Sigmoid colon (tissue), 7 donors: ENCODE measurements at places on chromosomes 7 and 10.

- H3K4me1 ChIP-seq, result peaks cover 23% of the 10 kb centered on the region
- no peak overlapping the region for H3K27ac ChIP-seq
- H3K27me3 ChIP-seq, result no peaks in the 10 kb centered on the region
- no peak for DNase-seq
Measured at GRCh38 chr10:132063432-132063831, 2.3 kb upstream of the JAKMIP3 start.

DNA sequence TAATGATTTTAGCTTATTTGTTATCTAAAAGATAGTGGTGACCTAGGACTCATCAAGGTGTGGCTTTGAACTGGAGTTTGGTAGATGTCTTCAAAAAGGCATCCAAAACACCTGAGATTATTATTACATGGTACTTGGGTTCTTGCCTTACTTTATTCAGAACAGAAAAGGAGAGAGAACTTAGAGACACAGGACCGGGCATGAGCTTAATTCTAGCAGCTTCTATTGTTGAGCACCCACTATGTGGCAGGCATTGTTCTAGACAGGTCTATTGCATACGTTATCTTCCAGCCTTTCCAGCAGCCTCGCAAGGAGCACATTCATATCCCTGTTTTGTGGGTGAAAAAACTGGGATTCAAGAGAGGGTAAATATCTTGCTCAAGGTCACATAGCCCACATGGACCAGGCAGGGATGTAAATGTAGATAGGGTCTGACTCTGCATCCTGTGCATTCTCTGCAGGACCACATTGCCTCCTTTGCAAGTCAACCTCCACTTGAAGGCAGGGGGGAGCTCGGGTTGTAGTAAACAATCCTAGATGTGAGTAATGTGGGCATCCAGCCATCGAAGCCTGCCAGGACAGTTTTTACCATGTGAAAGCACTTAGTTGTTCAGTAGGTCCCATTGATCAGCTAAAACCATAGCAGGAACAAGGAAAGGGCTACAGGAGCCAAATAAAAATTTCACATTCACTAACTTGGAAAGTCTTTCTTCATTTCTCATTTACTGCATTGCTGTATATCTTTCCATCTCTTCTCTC, 551.4 kb downstream of the LRMDA start:
- no peak overlapping the region for H3K4me3 ChIP-seq
- H3K27me3 ChIP-seq, result no peaks in the 10 kb centered on the region
- peak; percentile 76 for DNase-seq

- H3K4me3 ChIP-seq, result no peak overlapping the region
- H3K27ac ChIP-seq, result no peak overlapping the region
- H3K4me1 ChIP-seq, result no peaks in the 10 kb centered on the region
- no peaks in the 10 kb centered on the region for H3K36me3 ChIP-seq
Measured at GRCh38 chr7:107017965-107018719, 26.4 kb upstream of the PRKAR2B start.

DNA sequence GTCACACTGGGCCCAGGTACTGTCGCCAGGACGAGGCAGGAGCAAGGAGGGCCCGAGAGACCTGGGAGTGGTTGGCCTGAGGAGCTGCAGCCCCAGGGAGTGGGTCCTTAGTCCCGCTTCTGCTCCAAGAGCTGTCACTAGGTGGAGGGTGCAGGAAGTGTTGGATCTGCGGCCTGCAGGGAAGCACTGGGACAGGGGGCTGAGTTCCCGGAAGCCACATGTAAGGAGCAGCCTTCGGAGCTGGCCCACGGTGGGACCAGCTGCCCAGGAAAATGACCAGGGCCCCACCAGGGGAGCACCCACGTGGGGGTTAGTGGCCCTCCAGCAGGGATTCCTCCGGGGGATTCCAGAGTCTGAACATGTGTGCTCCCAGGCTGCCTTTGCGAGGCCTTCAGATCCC, 9.2 kb upstream of the AQP1 start:
- no peak overlapping the region for H3K4me3 ChIP-seq
- no peak overlapping the region for H3K27ac ChIP-seq
- H3K4me1 ChIP-seq, result peaks cover 27% of the 10 kb centered on the region
- no peak for DNase-seq

- H3K36me3 ChIP-seq, result no peaks in the 10 kb centered on the region
- H3K4me3 ChIP-seq, result no peak overlapping the region
- no peak overlapping the region for H3K27ac ChIP-seq
- H3K4me1 ChIP-seq, result no peaks in the 10 kb centered on the region
Measured at GRCh38 chr7:131189488-131189887, 138.2 kb upstream of the MKLN1 start.
